NCI-H2081 (cell line): ENCODE measurements at places on chromosomes 16 and 17.

GRCh38 chr16:7405166-7405565, 72.5 kb downstream of the RBFOX1 start:
- DNase-seq, result peak; percentile 90

DNA sequence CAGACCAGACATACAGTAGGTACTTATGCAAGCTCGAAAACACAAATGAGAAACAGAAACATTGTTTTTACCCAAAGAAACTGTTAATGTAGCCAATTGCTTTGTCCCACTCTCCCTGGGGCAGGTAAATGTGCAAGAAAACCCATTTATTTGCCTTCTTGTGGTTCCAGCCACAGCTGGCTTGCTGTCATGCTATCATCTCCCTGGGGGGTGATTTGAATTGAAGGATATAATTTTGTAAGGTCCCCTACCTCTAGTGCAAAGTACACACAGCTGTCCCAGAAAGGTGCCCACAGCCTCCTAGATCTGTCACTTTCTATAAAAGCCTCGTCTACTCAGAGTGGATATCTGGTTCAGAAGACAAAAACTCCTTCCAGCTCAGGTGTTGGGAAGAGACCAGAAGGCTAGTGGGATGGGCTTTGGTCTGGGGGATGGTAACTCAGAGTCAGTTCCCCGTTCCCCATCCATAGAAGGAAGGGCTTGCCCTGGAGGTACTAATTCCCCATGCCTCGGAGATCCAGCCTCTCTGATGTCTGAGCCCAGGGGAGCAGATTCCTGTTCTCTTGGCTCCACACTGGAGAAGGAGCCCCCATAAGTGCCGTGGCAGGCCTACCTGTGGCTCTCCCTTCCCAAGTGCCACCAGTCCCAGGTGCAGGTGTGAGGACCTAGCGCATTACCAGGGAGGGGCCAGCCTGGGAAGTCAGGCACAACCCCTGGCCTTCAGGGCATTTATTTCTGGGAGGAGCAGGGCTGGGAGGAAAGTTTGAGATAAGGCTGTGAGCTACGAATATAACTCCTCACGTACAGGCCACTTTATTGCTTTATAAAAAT, 2.4 kb upstream of the PRR15L start:
- DNase-seq, result peak; percentile 96

- DNase-seq, result no peak
Observed at GRCh38 chr16:87739801-87740200, 26.0 kb downstream of the KLHDC4 start.

- no peak for DNase-seq
Observed at GRCh38 chr17:78665952-78666920, 89.0 kb upstream of the DNAH17 start.

GRCh38 chr17:63293323-63294075, 152.6 kb downstream of the CYB561 start:
- no peak for DNase-seq

DNA sequence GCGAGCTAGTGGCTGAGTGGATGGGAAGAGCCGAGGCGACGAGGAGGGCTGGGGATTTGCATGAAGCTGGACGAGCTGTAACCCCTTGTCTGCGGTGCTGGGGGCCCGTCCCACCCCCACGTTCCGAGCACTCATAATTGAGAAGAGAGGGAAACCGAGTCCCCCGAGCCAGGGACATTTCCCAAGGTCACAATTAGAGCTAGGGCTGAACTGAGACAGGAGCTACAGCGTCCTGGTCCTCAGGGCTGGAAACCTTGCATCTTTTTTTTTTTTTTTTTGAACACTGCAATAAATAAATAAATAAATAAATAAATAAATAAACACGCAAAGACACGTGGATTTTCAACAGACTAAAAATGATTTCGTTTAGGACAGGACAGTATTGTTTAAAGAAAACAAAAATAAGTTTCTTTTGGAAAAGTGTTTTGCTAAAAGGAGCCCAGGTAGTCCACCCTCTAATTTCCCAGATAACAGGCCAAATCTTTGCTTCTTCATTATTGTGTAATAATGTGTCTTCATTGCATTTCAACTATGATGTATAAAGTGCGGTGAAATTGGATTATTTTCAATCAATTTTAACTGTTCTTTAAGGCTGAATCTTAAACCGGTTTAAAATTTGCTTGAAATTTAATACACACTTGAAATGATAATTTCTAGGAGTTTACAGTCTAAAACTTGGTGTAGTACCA, 992 bp downstream of the GDPD1 start:
- no peak for DNase-seq

- DNase-seq, result no peak
Observed at GRCh38 chr17:3890082-3890877, 2.6 kb downstream of the CAMKK1 start.

DNA sequence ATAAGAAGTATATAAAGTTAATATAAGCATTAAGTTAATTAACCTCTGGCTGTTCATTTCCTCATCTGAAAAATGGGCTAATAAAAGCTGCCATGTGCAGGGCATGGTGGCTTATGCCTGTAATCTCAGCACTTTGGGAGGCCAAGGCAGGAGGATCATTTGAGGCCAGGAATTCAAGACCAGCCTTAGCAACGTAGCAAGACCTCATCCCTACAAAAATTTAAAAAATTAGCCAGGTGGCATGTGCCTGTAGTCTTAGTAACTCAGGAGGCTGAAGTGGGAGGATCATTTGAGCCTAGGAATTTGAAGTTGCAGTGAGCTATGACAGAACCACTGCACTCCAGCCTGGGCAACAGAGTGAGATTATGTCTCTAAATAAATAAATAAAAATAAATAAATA, 40.6 kb upstream of the MMD start:
- no peak for DNase-seq

DNA sequence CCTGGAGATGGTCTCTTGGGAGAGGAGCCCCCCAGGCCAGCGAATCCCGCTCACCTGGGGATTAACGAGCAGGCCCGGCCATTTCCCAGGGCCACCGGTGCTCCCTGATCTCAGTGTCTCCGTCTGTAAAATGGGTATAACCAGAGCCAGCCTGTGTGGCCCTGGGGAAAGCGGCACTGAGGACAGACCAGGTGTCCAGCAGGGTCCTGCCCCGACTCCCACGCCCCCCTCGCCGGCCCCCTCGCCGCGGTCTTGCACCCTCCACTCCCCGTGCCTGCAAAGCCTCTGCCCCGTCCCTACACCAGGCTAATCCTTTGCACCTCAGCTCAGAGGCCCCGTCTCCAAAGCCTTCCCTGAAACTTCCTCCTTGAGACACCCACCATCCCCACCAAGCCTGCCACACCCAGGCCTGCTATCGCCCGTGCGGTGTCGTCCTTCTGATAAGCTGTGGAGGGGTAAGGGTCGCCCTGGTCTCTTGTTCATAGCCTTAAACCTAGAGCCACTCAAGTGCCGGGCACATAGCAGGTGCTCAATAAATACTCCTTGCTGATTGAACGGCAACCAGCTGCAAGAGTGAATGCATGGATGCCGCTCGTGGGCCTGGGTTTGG, 259.1 kb downstream of the C16orf95 start:
- DNase-seq, result no peak

DNA sequence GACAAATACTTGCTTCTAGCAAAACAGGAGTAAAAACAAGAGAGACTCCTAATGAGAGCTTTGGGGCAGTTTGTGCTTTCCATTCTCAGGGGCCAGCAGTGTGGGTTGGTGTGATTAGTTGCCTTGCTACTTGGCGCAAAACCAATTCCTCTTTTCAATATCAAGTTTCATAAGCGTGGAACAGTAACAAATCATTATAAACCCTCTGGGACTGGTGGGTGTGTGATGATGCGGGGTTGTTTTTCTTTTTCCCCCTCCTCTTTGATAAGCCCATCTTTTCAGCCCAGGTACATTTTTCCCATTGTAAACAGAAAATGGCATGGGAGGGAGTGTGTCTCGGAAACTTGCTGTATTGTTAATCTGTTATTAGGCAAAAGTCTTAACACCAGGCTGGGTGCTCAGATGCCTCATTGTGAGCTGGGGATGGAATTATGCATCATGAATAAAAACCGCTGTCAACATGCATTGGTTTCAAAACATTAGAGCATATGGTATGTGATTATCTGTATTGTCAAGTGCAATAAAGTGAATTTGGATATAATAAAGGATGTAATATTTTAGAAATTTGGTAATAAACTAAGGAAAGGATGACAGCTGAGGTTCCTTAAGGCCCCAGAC, 166.4 kb downstream of the CCDC182 start:
- DNase-seq, result no peak

DNA sequence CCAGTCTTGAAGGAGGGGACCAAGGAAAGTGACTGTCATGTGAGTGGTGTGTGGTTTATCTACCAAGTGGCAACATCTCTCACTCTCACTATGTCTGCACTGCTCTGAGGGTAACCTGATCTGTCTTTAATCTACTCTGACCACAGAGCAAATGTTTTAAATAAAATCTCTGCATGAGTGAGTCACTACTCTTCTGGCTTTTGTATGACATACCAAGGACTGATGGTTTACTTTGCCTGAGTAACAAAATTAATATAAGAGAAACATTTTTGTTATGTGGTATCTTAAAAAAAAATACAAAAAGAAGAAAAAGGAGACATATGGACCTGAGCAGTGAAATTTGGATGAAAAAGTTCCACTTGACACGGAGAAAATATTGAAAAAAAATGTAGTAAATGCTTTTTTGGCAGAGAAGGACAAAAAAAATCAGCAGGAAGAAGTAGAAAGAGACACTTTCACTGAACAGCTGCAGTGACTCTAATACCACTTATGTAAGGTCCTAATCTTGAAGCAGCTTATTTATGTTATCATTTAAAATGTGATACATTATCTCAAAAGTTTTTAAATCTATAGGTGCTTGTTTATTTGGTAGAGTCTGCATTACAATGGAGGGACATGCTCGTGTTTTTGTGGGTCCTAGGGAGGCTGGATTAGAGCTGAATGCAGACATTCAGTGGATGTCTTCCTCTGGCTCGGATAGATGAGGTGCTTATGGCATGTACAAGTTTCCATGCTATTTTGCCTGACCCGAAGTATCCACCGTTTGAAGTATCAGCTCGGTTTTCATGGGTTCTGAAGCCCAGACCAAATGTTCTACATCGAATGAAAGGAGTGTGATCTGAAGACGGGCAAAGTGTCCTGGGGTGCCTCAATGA, 240.7 kb downstream of the MAP2K6 start:
- no peak for DNase-seq

DNA sequence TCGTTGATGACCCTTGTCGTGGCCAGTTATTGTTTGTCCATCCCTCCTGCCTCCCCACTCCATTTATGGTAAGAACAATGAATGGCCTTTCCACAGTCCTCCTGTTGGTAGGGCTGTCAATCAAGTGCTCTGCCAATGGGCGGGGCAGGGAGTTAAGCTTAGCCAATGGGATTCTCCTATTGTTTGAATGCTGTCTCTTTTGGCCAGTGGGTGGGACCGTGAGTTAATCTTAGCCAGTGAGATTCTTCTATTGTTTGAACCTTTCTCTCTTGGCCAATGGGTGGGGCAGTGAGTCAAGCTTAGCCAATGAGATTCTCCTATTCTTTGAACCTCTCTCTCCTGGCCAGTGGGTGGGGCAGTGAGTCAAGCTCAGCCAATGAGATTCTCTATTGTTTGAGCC, 85.4 kb downstream of the IRX3 start:
- DNase-seq, result no peak

DNA sequence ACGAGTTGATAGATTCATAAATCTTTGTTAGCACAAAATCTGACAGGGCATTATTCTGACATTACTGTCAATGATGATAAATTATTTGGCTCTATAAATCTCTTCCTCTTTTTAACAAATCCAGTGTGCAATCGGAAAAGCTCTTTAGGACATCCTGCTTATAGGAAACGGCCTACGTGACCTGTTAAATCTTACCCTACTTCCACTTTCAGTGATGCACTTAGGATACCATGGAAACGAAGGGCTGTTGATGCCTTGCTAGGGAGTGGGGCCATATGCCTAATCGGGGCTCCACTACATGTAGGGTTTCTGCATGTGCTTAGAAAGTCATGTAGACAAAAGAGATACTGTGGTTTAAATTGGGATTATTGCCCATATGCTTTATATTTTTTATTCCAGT, 27.2 kb downstream of the ZNF594 start:
- DNase-seq, result no peak

GRCh38 chr17:2580151-2580550, 13.3 kb upstream of the PAFAH1B1 start:
- no peak for DNase-seq

GRCh38 chr17:40015998-40016985, 1.1 kb downstream of the CSF3 start:
- DNase-seq, result no peak

DNA sequence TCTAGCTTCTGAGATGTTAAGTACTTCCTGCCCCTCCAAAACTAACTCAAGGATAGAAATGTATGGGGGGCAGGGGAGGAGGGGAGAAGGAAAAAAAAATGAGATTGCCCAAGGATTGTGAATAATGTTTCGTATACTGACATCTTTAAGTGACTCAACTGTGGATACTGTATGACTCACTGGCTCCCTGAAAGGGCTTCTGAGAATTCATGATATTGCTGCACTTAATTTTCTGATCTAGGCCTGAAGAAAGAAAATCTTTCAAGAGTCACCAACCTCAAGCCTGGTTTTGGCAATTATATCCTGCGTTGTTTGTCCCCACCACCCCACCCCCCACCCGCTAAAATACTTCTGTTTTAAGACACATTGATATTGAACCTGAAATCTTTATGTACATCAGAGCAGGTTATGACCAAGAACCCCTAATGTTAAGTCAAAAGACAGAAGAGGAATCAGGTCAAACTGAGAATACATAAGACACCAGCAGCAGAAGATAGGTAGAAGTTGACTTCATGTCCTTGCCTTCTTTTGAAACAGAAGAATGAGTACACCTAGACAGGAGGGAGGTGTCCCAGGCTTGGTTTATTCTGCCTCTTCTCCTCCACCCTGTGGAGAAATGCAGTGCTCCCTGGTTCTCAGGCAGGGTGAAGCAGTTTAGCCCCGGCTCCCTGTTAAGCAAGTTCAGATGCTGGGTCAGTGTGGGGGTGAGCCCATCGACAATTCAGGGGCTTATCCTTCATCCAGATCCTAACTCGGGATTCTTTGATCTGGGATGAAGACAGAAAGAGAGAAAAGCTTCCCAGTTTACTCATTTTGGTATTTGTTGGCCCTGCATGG, 3.3 kb upstream of the FBXL20 start:
- DNase-seq, result no peak

DNA sequence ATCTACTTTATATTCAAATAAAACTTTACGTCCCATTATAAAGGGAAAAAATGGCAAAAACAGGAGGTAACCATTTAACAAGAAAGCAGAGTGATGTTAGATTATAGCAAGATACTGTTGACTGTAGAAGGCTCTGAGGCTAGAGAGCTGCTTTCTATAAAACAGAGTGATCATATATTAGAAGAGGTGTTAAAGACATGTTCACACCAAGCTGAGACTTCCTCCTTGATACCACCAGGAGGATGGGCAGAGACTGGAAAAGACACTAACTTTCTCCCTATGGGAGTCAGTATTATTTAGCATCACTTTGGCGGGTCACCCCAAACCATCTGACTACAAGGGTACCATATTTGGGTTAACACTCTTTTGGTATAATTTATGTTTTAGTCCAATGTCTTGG, 687 bp upstream of the CIITA start:
- no peak for DNase-seq
